GM12892 (cell line): ENCODE measurements at places on chromosomes 12 and 14.

- no peak for DNase-seq
Observed at GRCh38 chr12:102799229-102799628, 117.8 kb downstream of the PAH start.

- no peak for DNase-seq
Observed at GRCh38 chr12:92007787-92008186, 137.9 kb downstream of the BTG1 start.

GRCh38 chr14:32883188-32883587 lies 55.5 kb upstream of the NPAS3 start:
- no peak for DNase-seq

GRCh38 chr12:64036414-64036813 lies 185.7 kb downstream of the KICS2 start:
- DNase-seq = no peak

DNA sequence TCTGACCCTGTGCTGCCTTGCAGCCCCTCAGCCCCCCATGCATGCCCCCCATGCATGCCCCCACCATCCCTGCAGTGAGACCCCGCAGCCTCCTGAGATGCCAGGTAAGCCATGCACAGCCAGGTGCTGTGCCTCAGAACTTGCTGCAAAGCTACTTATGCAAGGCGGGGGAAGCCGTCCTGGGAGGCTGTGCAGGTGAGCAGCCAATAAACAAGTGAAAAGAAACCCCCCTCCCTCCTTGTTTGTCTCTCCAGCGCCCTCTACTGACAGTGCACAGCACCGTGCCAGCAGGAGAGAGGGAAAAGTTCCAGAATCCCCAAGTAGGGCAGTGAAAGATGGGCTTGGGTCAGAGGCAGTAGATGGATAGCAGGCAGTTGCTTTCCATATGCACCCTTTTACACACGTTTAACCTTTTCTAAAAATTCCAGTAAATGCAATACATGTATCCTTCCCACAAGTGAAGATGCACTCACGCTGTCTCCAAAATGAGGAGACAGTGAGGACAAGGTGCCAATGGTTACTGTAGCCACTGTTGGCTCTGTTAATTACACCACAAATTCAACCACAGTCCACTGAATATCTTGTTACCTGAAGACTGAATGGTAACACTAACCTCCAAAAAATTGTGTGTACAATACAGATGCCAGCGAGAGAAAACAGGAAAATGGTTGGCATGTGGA lies 18.0 kb downstream of the TNFAIP2 start:
- no peak for DNase-seq

GRCh38 chr12:52362118-52362726 lies 5.1 kb downstream of the KRT85 start:
- DNase-seq = no peak

GRCh38 chr14:36301159-36301558 lies 19.3 kb downstream of the MBIP start:
- DNase-seq = no peak

DNA sequence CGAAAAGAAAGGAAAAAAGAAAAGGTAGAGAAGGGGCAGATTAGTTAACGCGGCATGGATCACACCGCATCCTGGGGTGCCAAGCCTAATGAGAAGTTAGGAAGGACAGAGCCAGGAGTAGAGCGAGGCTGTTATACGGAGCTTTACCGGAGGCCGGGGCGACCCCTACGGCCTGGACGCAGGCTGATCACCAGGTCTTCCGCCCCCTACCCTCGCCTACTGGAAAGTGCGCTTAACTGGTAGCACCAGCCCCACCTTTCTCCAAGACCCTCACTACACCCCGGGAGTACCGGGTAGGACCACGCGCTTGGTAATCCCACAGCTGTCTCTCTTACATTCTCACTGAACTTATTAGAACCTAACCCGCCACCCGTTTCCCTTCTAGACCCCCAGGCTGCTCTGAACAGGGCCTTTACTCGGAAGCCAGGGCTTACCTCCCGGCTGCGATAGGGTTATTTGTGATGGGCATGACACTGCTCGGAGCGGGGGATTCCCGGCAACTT lies 33.8 kb downstream of the WBP11 start:
- DNase-seq = peak; percentile 6

- DNase-seq = no peak
Observed at GRCh38 chr12:103011974-103012763, 54.7 kb downstream of the ASCL1 start.

DNA sequence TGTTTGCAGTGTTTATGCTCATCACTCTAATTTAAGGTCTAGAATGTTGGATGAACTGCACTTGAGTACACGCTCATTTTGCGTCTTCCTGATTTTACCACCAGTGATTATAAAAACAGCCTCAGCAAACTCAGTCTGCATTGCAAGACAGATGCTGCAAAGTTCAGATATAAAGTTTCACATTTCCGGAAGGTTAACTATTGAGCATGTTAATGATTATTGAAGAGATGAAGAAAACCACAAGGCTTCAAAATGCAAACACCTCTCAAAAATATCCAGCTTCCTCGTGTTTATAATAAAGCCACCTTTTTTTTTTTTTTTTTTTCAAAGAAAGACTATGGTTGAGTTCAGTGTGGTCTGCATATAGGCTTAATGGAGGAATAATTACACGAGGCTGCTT lies 92.1 kb upstream of the BMP4 start:
- no peak for DNase-seq

- no peak for DNase-seq
Observed at GRCh38 chr12:48388938-48389337, 38.2 kb upstream of the ZNF641 start.

DNA sequence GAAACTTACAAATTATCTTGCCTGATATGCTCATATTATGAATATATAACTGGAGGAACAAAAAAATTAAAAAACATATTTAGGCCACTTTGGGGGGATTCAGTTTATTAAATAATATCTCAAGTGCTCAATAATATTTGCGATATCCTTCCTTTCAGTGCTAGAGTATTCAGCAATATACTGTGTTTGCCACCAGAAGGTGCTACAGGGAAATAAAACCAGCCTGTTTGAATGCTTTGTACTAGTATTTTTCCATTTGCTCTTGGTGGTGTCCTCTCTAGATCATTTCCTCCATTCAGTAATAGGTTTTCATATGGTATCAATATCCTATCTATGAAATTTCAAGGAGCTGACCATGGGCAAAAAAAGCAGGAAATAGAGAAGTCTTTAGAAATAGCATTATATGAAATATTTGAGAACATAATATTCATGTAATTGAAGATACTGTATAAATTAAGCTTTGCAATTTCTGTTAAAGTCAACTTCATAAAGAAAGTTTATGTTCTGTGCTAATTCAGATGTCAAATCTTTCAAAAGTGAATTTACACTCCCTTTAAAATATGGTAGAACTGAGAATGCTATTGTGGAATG lies 106.2 kb upstream of the NAV3 start:
- DNase-seq = no peak

DNA sequence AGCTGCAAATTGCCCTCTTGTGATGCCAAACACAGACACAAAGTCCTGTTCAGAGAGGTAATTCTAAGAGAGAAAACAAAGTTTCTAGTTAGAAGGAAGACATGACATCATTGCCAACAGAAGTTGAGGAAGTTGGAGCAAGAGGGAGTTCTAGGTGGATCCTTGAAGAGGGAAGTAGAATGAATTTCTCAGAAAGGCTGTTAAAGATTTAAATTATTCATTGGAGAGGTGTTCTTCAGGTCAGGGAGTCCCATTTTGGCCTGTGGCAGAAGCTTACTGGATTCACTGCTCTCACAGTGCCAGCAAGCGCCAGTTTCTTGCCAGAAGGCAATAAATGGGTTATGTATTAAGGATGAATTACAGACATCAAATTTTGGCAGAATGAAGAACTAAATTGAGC lies 15.3 kb downstream of the TSFM start:
- no peak for DNase-seq

DNA sequence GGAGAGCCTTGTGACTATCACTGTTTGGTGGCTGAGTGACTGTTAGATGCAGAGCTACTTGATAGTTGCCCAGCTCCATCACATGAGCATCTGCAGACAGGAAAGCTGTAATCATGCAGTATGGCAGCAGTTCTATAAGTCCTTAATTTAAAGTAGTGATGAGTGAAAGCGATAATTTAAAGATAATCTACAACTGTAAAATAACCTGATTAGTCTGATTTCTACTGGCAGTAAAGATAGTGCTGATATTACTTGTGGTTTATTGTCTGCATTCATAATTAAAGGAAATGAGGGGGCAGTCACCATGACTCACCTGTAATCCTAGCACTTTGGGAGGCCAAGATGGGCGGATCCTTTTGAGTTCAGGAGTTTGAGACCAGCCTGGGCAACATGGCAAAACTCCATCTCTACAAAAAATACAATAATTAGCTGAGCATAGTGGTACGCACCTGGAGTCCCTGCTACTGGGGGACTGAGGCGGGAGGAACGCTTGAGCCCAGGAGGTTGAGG lies 41.2 kb upstream of the PLEKHD1 start:
- no peak for DNase-seq

GRCh38 chr12:79358716-79359300 lies 332.0 kb downstream of the PAWR start:
- DNase-seq = no peak

DNA sequence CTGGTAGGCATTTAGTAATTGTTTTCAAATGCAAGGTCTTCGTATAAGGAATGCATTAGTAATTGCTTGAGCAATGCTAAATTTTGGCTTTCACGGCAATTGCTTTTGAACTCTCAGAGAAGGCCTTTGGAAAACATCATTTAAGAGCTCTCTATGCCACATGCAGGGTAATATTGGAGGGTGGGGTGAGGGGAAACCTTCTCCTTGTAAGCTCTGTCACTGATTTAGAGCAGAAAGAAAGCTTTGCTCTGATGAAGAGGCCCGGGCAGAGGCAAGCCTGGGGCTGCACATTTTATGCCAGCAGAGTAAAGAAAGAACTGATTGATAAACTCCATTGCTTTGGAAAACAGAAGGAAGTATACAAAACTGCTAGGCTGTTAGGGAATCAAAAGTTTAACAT lies 70.9 kb downstream of the TRIM9 start:
- no peak for DNase-seq

DNA sequence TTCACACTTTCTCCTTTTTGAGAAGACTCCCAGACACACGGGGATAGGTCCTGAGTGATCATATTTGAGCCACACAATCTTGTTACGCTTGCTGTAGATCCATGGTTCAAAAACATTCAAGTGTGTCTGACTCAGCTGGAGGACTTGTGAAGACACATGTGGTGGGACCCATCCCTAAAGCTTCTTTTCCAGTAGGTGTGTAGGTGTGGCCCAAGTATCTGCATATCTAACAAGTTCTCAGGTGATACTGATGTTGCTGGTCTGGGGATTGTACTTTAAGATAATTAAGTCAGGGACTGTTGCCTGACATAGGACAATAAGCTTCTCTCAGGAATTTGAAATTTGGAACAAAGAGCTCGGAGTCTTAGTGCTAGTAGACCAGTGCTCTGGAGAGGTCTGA lies 4.1 kb upstream of the DAAM1 start:
- no peak for DNase-seq

DNA sequence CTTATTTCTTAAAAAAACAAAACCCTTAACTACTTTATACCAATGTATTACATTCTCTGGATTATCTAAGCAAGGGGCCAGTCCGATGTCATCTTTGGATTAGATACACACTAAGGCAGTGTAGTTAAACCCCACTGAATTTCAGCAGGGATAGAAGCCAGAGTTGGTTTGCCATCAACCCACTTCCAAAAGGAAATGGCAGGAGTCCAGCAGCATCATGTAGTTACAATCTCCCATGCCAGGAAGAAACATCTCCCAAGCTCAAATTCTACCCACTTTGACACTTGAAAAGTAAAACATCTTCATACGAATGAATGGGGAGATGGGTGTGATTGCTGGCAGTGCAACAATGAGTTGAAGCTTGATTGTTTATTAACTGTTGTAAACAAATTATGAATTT lies 203.5 kb upstream of the PLXNC1 start:
- no peak for DNase-seq

GRCh38 chr12:65330331-65330730 lies 51.8 kb downstream of the MSRB3 start:
- DNase-seq = no peak

GRCh38 chr12:43805149-43805859 lies 813 bp downstream of the TWF1 start:
- DNase-seq = no peak

GRCh38 chr12:131471271-131471905 lies 239.5 kb upstream of the SFSWAP start:
- no peak for DNase-seq

DNA sequence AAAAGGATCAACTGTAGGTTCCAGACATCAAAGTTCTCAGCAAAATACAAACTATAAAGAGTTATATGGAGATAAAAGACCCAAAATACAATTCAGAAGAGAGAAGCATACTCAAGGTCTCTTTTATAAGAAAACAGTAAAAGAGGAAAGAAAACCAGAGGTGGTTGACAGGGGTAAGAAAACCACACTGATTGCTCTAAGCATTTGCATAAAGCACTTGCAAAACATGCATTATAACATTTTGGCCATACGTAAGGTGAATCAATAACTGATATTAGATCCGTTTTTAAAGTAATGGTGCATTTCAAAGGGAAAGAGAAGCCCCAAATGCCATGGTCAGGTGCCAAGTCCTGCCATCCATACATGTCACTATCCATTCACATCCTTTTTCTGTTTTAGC lies 5.9 kb downstream of the DDHD1 start:
- DNase-seq = no peak

DNA sequence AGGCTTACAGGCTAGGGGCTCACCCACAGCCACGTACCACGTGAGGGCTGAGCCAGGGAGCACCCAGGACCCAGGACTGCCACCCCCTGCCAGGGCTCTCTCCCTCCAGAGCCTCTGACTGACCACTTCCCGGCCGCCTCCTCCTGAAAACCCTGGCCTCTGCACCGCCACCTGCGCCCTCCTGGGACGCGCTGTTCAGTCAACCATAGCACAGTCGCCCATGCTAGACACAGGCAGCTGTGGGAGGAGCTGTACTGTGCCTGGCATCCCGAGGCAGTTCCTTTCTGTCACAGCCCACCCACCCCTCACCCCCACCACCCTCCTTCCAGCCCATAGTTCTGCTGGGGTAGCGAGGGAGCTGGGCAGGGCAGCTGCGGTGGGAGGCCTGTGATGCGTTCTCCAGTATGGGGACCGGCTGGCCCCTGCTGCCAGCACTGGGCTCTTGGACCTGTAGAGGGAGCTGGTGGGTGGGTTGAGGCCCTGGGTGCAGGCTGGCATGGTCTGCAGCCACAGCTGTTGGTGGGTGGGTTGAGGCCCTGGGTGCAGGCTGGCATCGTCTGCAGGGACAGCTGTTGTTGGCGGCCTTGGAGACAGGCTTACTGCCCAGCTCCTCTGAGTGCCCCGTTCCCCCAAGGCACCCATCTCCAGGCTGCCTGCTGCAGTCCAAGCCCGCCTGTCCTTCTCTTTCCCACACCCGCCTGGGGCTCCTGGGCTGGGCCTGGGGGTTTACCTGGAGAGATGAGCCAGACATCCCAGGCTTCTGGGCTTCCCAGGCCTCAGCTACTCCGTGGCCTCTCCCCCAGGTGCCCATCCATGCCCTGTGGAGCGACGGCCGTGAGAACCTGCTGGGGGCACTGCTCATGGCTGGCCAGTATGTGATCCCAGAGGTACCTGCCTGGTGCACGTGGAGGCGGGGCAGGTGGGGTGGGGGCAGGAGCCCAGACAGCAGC lies 11.5 kb downstream of the ASPG start:
- DNase-seq = no peak

DNA sequence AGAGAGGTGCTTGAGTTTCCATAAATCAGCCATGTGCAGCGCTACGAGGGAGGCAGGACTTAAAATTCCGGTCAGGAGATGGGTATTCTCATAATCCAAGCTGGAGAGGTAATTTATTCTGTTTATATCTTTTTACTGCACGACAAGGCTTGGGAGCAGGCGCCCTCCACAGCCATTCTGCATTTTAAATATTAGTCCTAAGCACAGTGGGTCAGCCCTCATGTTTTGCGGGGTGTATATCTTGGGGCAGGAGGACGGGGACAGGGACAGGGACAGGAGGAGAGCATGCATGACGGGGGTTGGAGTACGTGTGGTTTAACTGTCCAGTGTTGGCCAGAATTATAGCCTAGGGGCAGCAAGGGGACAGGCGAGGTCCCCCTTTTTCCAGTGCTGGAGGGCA lies 14.5 kb downstream of the LHX5 start:
- DNase-seq = no peak
